ENCODE measurements at places on chromosomes 7 and 10. TPM values are rescaled to one million over a fixed set of nuclear protein-coding genes. Genes with fewer than 3 reads are reported as not detected.

- no peak for DNase-seq
Observed at GRCh38 chr10:130648807-130649206, 512.6 kb downstream of the GLRX3 start.

DNA sequence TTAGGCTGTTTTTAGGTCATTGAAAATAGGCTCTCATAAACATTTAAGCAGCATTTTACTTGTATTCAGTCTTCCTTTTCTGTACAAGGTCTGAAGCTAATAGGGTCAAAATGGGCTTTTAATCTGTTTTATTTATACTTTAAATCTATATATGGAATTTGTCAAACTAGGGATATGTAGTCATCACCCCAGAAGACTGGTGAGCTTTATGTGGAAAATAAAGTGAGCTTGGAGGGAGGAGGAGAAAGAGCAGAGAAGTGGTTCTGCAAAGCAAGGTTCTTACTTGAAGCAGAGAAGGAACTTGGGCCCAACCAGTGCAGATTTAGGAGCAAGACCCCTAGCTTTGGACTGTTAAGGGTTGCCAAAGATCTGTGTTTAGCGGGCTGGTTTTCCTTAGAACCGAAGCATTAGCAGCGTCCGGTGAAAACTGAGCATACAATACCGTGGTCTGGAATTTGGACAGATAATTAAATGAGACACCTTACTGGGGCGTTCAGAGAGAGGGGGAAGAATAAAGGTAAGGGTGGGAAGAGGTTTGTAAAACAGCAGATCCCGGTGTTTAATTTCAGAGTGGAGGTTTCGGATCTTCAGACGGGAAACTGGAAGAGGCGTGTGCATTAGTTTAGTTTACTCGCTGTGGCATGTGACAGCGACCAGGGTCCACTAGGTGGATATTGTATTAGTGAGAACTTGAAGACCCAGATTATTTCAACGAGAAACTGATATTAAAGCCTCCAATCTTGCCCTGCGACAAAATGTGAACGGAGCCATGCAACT, 2.4 kb downstream of the BAMBI start:
- peak; percentile 50 for DNase-seq

GRCh38 chr7:29518616-29519015, 45.0 kb upstream of the PRR15 start:
- DNase-seq = no peak

- no peak for DNase-seq
Observed at GRCh38 chr7:1843271-1843861, 173.3 kb downstream of the ELFN1 start.

DNA sequence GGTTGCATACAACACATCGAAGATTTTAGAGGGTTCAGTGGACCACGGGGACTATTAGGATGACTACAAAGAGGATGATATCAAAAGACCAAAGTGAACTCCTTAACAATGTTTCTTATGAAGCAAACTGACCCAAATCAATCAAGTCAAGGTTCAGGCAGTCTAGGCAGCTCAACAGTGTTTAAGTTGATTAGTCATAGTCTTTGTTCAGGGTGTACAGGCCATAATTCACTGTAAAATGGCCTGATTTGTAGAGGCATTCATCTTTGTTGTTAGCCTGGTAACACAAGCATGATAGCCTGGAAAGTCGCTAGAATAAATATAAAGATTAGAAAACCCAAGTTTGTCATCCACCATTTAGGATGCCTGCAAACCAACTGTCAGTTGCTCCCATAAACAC, 32.6 kb downstream of the ANTXRL start:
- DNase-seq = no peak

The ZNF716 gene
- not detected for total RNA-seq

The ZNF853 gene
- 1.0 TPM for total RNA-seq
